ENCODE measurements at places on chromosomes 12 and 14. TPM values are rescaled to one million over a fixed set of nuclear protein-coding genes. Genes with fewer than 3 reads are reported as not detected.
A peak's percentile ranks its signal among the peaks of the same experiment; 100 is the strongest.

The TUNAR gene
- total RNA-seq = not detected

The FGD4 gene
- 36.3 TPM for total RNA-seq

DNA sequence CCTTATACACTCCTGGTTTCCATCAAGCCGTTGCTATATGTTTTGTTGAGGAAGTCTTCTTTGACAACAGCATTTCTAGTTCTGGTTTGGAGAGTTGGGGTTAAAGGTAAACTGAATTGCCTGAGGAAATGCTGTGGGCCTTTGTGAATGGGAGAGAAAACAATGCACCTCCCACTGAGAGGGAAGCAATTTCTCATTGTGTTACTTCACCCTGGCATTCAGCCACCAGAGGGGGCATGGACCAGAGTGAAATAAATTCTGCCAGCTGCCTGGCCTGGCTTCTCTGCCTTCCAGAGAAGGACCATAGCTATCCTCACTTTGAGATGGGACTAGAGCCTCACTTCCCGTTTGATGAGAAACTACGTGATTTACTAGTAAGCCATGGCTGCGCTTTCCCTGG lies 475.3 kb downstream of the EGLN3 start:
- no peaks in the 10 kb centered on the region for H3K27me3 ChIP-seq
- H3K4me3 ChIP-seq = no peak overlapping the region
- H3K36me3 ChIP-seq = no peaks in the 10 kb centered on the region
- H3K4me1 ChIP-seq = peaks cover 10% of the 10 kb centered on the region
- H3K27ac ChIP-seq = no peak overlapping the region

- no peaks in the 10 kb centered on the region for H3K4me1 ChIP-seq
- no peaks in the 10 kb centered on the region for H3K36me3 ChIP-seq
- no peak overlapping the region for H3K27ac ChIP-seq
- DNase-seq = no peak
- H3K4me3 ChIP-seq = no peak overlapping the region
- no peaks in the 10 kb centered on the region for H3K27me3 ChIP-seq
These were observed 135.1 kb upstream of the DIO2 start for GRCh38 chr14:80346395-80346794.

GRCh38 chr14:36955967-36956366 lies 216.4 kb downstream of the SLC25A21 start:
- H3K36me3 ChIP-seq = no peaks in the 10 kb centered on the region
- H3K27ac ChIP-seq = no peak overlapping the region

DNA sequence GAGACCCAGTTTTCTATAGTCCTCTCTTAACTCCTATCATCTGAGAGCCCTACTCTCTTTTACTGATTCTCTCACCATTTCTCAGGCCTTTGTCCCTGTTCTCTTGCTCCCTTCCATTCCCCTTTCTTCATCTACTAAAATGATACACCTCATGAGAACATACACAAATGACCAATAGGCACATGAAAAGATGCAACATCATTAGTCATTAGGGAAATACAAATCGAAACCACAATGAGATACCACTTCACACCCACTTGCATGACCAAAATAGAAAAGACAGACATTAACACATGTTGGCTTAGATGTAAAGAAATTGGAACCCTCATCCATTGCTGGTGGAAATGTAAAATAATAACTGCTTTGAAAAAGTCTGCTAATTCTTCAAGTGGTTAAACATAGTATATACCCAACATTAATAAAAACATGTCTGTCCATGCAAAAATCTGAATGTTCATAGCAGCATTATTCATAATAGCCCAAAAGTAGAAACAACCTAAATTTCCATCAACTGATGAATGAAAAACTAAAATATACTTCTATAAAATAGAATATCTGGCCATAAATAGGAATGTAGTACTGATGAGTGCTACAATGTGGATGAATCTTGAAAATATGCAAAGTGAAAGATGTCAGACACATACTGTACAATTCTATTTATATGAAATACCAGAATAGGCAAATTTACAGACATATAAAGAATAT lies 66.0 kb downstream of the DENND5B start:
- H3K27ac ChIP-seq = no peak overlapping the region
- no peaks in the 10 kb centered on the region for H3K27me3 ChIP-seq
- H3K4me3 ChIP-seq = no peak overlapping the region

The GRIN2B gene
- under 0.01 TPM for total RNA-seq

The DDX24 gene
- 95.6 TPM for total RNA-seq

The HOXC11 gene
- not detected for total RNA-seq

DNA sequence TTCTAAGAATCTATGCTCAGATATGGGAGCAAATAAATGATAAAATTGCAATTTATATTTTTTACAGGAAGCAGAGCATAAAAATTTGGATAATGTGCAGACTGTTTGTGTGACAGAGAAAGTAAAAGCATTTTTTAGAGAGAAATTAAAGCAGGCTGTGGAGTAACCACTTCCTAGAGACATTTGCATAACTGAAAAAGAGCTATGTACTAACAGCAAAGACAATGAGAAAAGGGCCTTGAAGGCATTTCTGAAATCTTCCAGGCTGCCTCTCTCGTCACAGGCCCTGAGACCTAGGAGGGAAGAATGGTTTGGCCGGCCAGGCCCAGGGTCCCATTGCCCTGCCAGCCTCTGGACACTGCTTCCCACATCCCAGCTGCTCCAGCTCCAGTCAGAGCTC lies 247.2 kb downstream of the ALX1 start:
- no peak overlapping the region for H3K27ac ChIP-seq
- H3K36me3 ChIP-seq = no peaks in the 10 kb centered on the region
- H3K4me3 ChIP-seq = no peak overlapping the region
- no peak for DNase-seq
- no peaks in the 10 kb centered on the region for H3K4me1 ChIP-seq

DNA sequence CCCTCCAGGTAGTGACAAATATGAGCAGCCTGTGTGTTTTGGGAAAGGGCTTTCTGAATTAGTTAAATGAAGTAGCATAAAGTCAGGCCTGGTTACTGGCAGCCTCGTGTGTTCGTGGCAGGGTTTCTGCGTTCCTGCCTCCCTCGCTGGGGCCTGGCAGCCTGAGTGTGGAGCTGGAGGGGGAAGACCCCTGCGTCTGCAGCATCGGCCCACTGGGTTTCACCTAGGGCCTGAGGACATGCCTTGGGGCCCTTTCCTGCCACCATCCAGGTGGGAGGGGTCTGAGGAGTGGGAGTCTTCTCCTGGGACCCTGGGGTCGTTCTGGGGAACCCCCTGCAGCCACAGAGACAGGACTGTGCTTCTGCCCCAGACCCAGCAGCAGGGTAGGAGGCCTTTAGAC lies 20.4 kb upstream of the AMN start:
- no peak overlapping the region for H3K27ac ChIP-seq
- H3K27me3 ChIP-seq = no peaks in the 10 kb centered on the region
- DNase-seq = no peak
- H3K4me1 ChIP-seq = no peaks in the 10 kb centered on the region
- H3K36me3 ChIP-seq = no peaks in the 10 kb centered on the region

- H3K36me3 ChIP-seq = no peaks in the 10 kb centered on the region
- H3K4me3 ChIP-seq = peak overlapping the region; percentile 85
- no peak for DNase-seq
- H3K27ac ChIP-seq = peak overlapping the region; percentile 84
These were observed 717 bp downstream of the PPHLN1 start for GRCh38 chr12:42326541-42327226.

The IL22 gene
- total RNA-seq = not detected

DNA sequence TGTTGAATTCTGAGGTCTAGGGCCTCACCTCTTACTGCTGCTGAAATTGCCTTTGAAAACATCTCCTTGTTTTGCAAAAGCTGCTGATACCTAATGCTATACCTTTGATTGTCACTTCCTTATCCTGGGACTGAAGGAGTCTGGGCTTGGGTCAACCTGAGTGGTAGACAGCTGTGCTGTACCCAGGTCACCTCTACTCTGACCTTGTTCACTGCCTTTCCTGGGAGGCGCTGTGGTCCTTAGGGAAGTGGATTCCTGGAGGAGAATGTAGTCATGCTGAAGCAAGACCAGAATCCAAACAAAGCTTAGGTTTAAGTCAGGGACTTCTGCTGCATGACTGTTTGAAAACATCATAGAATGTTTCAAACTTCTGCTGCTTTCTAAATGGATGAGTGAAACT lies 191.4 kb downstream of the SNAPC1 start:
- no peaks in the 10 kb centered on the region for H3K27me3 ChIP-seq
- no peaks in the 10 kb centered on the region for H3K4me1 ChIP-seq

The VRTN gene
- total RNA-seq = not detected

DNA sequence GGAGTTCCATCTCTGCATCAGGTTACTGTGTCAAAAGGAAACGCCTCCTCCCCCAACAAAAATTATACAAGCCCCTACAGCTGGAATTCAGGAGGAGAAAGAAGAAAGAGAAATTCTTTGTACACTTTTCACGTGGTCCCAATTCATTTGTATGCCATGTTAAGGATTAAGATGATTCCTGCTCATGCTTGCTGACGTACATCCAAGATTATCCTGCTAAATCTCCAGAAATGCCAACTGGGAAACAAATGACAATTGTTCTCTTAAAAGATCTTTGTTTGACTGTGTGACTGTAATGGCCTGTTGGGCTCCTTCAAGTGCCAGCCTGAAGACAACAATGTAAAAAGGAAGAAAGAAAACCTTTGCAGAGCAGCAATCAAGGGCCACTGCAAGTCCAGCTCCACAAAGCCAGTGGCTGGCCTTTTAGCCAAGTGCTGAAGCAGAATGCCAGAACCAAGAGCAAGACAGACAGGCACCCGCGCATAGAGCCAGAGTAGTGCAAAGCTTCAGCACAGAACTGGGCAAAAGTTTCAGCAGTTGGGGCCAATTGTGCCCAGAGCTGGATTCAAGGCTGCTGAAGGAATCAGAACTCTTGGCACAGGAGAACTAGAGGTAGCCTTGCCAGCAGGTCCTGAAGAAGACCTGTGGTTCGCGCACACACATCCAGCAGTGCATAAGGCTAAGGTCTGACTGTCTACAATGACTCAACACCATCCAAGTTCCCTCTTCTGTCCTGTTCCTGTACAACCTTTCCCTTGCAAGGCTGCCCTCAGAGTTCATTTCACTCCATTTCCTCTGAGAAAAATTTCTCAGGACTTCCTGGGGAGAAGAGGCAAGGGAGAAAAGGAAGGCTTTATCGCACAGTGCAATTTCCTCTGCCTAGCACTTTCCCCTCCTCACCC lies 209.7 kb upstream of the BMP4 start:
- H3K27me3 ChIP-seq = no peaks in the 10 kb centered on the region
- no peaks in the 10 kb centered on the region for H3K36me3 ChIP-seq
- H3K4me1 ChIP-seq = no peaks in the 10 kb centered on the region
- no peak overlapping the region for H3K4me3 ChIP-seq

DNA sequence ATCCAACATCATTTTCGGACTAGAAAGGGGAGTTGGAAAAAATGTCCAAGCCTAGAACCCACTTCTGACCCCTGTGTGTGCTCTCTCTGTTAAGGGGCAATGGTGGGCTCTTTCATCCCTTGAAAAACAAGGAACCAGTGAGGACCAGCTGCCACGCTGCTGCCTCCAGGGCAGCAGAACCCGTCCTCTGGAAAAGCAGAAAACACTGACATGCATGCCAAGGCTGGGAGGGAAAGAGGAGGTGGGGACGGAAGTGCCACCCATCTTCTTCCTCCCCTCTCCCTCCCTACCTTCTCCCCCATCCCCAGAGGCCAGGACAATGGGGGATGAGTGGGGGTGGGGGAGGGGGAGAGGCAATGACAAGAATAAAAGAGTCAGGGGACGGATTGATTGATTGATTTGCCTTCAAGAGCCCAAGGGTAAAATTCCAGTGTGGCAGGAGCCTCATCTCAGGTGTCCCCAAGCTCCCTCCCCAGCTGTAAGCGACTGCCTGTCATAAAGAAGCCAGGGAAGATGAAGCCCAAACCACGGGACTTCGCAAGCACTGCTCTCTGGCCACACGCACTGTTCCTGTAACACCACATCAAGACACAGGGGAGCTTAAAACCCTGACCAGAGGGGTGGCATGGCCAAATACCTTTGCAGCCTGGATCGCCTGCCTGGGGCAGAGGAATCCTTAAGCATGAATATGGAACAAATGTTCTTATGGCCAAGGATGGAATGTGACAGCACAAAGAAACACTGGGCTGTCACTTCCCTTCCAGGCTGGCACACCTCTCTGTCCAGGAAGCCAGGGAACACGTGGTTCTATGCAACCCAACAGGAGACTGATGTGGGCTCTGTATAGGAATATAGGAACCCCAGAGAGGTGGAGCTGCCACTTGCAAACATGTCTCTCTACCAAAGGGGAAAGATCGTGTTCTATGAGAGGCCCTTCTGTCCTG lies 38.9 kb upstream of the BDKRB2 start:
- no peaks in the 10 kb centered on the region for H3K27me3 ChIP-seq
- no peak for DNase-seq
- H3K36me3 ChIP-seq = no peaks in the 10 kb centered on the region
- H3K27ac ChIP-seq = no peak overlapping the region
- no peak overlapping the region for H3K4me3 ChIP-seq
- peaks cover under 1% of the 10 kb centered on the region for H3K4me1 ChIP-seq

- peaks cover 22% of the 10 kb centered on the region for H3K4me1 ChIP-seq
- no peak for DNase-seq
- no peaks in the 10 kb centered on the region for H3K36me3 ChIP-seq
- no peak overlapping the region for H3K4me3 ChIP-seq
- no peaks in the 10 kb centered on the region for H3K27me3 ChIP-seq
- H3K27ac ChIP-seq = no peak overlapping the region
These were observed 60.6 kb downstream of the BEGAIN start for GRCh38 chr14:100526632-100527031.
